ENCODE measurements at places on chromosomes 13 and 19. TPM values are rescaled to one million over a fixed set of nuclear protein-coding genes. Genes with fewer than 3 reads are reported as not detected.
A peak's percentile ranks its signal among the peaks of the same experiment; 100 is the strongest.

Gene FPR1
- total RNA-seq = 24.0 TPM

Gene ZSWIM9
- 6.1 TPM for total RNA-seq

Gene PRR12
- total RNA-seq = 18.8 TPM

Gene ZNF681
- 1.5 TPM for total RNA-seq

DNA sequence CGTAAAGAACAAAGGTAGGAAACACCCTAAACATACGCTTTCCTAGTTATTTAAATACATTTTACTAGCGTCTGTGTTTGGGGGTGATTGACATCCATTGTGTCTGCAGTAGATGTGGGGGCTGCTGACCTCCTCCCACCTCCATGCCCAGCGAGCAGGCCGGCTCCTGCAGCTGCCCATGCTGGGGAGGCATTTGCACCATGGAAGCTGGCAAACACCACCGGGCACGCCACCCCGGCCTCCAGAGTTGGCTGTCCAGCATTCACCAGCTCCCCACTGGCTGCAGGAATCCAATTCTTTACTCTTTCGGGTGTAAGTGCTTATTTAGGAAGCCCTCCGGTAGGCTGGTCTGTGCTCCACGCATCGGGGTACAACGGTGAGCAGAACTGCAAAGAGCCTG, 115.4 kb upstream of the USP29 start:
- no peak for DNase-seq

DNA sequence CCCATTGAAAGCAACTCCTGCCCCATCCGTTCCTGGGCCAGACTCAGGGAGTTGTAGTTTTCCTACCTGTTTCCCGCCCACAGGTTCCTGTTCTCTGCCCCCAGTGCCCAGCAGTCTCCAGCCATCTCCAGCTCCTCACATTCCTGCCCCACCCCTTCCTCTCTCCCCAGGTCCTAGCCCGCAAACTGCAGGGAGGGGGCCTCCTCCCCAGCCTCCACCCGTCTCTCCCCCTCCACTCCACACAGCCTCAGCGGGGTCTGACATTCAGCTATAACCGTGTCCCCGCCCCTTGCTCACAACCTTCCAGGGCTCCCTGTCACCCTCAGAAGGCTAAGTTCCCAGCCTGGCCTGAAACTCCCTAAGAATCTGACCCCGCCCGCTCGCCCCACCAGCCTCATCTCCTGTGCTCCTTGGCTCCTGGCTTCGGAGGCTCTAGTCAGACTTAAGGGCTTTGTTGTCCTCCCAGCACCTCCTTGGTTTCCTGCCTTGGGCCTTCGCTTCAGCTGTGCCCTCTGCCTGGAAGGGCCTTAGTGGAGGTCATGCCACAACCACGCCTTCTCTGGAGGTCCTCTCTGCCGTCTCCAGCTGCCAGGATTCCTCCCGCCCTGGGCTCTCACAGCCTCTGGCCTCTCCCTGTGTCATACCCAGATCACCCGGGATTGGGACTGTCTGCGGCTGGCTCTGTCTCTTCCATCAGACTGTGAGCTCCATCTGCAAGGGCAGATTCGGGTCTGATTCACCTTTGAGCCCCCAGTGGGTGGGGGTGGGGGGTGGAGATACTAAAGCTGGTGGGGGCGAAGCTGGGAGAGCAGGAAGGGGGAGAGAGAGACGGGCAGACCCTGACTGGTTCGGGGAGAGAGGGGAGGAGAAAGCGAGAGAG, 5.1 kb upstream of the SPACA6 start:
- peak; percentile 90 for DNase-seq

DNA sequence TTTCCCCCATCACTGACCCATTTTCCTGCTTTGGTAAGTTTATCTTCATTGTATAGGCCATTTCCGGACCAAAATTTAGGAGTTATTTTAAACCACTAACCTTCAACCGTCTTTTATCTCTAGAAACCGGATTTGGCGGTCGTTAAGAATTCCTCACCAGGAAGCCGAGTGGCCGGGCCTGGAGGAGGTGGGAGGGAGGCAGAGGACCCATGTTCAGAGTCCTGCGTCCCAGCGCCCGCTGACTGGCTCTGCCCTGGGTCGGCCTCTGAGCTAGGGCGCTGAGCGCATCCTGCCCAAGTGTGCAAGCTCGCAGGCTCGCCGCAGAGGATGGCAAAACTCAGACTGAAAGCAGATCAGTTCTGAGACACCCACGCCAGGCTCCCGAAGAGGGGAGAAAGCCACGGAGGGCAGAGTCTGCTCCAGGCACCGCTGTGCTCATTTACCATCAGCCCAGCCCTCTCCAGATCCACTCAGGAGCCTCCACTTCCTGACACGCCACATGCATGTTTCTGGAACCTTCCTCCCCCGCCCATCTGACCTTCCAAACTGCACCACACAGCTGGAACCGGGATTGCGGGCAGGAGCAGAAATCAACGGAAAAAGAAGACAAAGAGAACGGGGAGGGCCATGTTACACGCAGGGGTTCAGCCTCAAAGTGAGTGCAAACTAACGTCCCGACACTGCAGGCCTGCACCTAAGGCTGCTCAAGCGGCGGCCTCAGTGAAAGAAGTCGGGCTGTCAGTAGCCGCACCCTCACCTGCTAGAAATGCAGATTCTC, 8.3 kb downstream of the COL4A1 start:
- no peak for DNase-seq

DNA sequence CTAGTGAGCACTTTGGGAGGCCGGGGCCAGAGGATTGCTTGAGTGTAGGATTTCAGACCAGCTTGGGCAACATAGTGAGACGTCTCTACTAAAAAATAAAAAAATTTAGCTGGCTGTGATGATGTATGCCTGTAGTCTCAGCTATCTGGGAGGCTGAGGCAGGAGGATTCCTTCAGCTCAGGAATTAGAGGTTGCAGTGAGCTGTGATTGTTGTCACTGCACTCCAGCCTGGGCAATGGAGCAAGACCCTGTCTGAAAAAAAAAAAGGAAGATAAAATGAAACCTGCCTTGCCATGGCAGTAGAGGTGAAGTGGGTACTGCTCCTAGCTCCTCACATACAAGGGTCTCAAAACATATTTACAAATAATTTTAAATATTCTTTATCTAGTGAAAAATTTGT, 7.4 kb downstream of the UCHL3 start:
- no peak for DNase-seq

DNA sequence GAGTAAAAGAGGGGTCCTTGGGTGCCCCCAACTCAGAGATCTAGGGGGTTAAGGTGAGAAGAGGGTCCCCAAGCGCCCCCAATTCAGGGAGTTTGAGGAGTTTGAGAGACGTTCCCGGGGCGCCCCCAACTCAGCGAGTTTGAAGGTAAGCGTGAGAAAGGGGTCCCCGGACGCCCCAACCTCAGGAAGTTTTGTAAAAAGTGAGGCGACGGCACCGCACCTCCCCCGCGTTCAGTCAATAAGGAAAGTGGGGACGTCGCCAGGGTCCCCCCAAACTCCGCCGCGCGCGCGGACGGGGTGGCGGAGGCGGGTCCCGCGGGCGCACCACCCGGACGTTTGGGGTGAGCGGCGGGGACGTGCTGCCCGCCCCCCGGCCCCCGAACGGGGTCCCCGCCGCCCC, 353 bp downstream of the RFX2 start:
- DNase-seq = peak; percentile 86

GRCh38 chr13:28474491-28475134, 20.3 kb downstream of the FLT1 start:
- no peak for DNase-seq

DNA sequence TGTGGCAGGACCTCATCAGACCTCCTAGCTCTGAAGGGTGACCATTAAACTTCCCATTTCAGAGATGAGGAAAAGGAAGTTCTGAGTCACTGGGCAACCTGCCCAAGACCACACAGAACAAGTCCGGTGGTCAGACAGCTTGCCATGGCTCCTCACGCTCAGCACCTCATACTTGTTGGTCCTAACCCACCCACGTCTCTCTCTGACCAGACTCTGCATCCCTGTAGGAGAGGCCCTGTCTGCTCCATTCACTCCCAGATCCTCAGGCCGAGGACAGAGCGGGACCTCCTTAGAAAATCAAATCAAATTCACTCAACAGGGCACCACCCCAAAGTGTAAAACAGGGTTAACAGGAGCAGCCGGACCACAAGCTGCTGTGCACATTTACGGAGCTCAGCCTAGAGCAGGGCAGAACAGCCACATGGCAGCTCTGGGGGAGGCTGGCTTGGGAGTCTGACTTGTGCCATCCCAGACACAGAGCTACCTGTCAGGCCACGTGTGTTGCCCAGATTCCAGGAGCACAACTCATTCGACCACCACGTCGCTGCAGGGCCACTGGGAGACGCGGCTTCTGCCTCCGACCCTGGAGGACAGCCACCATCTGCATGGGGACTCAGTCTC, 1.7 kb downstream of the MIER2 start:
- peak; percentile 86 for DNase-seq

DNA sequence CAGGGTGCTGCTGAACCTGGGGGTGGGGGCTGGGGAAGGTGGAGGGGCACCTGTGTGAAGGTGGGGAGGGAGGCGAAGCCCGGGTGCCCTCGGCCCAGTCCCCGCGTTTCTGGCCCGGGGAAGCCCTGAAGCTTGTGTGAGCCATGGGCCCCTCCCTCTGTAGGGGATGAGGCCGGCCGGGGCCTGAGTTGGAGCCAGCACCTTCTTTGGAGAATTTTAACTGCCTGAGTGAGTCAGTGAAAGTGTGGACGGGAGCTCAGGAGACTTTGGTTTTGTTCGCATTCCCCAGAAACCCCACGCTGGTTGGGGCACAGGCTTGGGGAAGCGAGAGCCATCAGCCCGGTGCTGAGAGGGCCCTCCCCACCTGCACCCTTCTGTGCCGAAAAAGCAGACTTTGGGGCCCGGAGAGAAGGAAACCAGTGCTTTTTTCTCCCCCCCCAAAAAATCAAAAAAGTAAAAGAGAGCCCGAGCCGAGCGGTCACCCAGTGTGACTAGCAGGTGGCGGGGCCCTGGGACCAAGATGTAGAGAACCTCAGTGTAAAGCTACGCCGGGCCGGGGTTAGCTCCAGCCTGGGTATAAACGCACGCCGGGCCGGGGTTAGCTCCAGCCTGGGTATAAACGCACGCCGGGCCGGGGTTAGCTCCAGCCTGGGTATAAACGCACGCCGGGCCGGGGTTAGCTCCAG, 45.1 kb downstream of the TMEM255B start:
- peak; percentile 62 for DNase-seq

DNA sequence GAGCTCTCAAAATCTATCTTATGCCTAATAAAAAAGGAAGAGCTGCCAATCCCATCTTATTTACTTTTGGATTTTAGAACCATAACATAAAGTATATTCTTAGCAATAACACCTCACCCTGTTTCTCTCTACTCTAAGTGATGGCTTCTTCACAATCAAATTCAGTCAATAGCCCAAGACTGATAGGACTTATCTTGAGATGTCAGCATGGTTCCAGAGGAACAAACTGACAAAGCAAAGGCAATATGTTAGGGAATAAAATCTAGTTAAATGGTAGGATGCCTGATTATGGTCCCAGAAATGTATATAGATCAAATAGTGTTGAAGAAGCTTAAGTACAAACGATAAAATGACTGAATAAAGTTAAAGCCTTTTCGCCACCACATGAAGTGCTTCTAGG, 36.3 kb downstream of the DACH1 start:
- no peak for DNase-seq
